KG1 (cell line): ENCODE measurements at places on chromosomes 7 and 10.

- no peak for DNase-seq
These were observed 36.2 kb downstream of the WASL start for GRCh38 chr7:123712619-123713018.

DNA sequence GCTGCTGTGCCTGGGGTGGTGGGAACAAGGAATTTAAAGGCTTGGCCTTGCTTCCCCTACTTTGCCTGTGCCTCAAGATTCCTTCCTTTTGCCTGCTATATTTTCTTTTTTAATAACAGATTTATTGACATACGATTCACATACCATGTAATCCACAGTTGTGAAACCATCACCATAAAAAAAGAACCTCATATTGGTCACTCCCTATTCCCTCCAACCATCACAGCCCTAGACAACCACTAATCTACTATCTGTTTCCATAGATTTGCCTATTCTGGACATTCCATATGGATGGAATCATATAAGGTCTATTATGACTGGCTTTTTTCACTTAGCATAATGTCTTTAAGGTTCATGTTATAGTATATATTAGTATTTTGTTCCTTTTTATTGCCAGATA lies 59.3 kb upstream of the TRIM8 start:
- DNase-seq: no peak

GRCh38 chr10:23331567-23332301 lies 12.9 kb downstream of the C10orf67 start:
- DNase-seq: no peak

GRCh38 chr7:155665957-155666287 lies 21.5 kb downstream of the RBM33 start:
- no peak for DNase-seq

DNA sequence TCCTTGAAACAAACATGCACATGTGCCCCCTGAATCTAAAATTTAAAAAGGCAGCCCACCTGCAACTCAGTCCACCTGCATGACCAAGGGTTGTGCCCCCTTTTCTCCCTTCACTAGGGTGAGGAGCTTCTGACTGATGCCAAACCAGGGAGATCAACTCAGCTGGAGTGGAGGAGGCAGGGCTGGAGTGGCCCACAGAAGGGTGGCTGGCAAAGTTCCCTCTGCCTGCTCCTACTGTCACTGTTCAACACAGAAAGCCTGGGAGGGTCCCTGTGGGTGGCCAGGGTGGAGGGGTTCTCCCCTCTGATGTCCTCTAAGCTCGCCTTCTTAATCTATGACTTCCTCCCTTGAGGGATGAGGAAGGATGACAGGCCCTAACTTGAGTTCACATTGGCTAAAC lies 55.7 kb upstream of the ANTXRL start:
- DNase-seq: no peak

DNA sequence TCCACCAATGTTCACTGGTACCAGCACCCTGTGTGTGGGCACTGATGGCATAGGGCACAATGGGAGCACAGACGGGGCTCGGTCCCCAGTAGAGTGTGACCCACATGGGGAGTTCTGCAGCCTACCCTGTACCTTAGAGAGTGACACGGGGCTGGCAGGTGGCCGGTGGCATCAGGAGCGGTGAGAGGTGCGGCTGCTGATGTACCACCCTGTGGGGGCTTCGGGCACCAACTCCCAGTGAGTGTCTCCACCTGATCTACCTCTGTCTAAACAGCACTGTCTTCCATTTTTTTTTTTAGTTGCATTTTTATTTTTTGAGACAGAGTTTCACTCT lies 4.1 kb downstream of the JAKMIP3 start:
- no peak for DNase-seq

DNA sequence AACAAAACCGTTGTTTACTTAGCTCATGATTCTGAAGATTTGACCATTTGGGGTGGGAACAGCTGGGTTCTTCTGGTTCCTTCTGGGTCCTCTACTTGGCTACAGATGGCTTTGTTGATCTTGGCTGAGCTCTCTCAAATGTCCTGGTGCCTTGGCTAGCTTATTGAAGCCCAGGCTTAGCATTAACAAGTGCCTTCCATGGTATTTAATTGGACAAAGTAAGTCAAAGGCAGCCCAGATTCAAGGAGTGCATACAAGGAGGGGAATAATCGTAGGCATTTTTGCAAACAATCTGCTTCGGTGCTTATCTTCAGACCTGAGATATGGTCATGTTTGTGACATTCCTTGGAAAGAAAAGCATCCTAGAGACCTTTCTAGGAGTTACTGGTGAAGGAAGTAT lies 81.4 kb downstream of the ADCYAP1R1 start:
- DNase-seq: no peak

- no peak for DNase-seq
These were observed 220.8 kb upstream of the PRSS58 start for GRCh38 chr7:142478479-142479220.

DNA sequence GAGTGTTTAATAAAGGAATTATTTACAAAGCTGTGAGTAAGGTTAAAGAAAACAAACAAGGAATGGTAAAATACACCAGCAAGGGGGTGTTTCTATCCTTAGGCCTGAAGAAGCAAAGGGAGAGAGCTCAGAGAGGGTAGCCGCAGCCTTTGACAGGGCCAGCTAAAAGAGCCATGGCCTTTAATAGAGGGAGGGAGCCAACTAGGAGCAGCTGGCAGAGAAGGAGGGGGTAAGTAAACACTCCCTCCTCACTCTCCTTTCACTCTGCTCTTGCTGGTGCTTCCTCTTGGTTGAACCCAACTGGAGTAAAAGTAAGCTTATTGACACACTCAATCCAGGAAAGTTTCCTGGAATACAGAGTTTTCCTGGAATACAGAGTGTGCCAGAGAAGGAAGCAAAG lies 87.5 kb downstream of the CH25H start:
- DNase-seq: no peak

GRCh38 chr10:87546971-87547413 lies 42.3 kb downstream of the MINPP1 start:
- no peak for DNase-seq

- no peak for DNase-seq
These were observed 33.1 kb upstream of the DOCK1 start for GRCh38 chr10:126872135-126872534.

DNA sequence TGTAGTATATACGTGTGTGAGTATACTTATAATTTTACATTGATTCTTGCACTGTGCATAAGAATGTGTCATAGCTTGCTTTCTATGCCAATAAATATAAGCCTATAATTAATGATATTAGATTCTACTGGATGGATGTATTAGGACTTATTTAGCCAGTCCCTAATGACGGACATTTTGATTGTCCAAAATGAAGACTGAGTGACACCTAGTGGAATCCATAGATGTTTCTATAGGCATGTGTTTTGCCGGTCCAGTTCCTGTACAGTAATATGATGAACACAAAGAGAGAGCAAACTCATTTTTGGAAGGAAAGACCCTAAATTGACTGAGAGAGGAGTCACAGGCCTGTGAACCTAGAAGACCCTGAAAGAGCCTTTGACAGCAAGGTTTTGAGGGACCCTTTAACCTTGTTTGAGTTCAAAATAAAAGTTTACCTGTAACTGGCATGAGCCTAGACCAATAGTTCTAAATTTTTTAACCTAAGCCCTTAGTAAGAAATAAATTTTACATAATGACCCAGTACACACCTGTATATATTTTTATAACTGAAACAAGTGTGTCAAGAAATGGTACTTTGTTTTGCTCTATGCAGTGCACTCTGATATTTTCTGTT lies 42.4 kb upstream of the AGBL3 start:
- DNase-seq: no peak

DNA sequence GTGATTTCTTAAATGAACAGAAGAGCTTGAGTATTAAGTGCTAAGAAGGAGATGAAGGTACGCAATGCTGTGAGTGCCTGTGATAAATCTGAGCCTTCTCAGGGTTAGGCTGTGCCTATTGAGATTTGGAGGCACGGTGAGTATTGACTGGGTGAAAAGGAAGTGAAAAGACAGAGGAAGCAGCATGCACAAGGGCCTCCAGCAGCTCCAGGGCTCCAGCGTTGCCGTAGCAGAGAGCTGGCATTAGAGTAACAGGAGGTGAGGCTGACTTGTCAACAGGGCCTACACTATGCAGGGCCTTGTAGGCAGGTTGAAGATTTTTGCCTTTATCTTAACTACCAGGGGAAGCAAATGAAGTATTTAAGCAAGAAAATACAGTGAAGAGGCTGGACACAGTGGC lies 54.1 kb upstream of the PDCD4 start:
- DNase-seq: no peak
